Naive thymus-derived CD4-positive, alpha-beta T cell (primary cell): ENCODE measurements at places on chromosomes 1 and 21.

DNA sequence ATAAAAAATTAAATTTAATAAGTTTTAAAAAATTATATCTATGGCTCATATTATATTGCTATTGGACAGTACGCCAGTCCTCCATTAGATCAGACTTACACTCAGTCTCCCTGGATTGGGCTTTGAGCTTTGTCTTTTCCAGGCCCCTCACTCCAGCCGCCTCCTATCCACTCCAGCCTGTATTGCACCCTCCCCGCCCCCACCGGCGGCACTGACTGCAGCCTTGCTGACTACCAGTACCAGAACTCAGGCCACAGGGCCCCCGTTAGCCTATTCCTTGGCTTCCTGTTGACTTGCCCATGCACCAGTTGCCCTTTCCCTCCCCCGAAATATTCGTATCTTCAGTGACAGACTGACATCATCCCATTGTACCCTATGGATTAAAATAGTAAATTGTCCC, 127.9 kb downstream of the CSMD2 start:
- no peak for DNase-seq

- DNase-seq: no peak
Measured at GRCh38 chr1:246597340-246597739, 31.1 kb downstream of the CNST start.

GRCh38 chr1:162279136-162279498, 97.5 kb downstream of the SPATA46 start:
- no peak for DNase-seq

GRCh38 chr1:184801503-184801902, 46.8 kb upstream of the EDEM3 start:
- no peak for DNase-seq

GRCh38 chr1:33338048-33338439, 17.1 kb upstream of the A3GALT2 start:
- DNase-seq: no peak

- no peak for DNase-seq
Measured at GRCh38 chr1:113291777-113292602, 98.3 kb upstream of the MAGI3 start.

DNA sequence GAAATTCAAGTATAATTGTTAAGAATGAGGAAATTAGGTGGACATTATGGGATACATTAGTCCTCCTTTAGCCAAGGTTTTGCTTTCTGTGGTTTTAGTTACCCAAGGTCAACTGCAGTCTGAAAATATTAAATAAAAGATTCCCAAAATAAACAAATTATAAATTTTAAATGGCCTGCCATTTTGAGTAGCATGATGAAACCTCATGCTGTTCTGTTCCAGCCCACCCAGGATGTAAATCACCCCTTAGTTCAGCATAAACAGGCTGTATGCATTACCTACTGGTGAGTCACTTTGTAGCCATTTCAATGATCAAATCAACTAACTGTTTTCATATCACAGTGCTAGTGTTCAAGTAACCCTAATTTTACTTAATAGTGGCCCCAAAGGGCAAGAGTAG, 132.5 kb upstream of the LYPLAL1 start:
- no peak for DNase-seq

DNA sequence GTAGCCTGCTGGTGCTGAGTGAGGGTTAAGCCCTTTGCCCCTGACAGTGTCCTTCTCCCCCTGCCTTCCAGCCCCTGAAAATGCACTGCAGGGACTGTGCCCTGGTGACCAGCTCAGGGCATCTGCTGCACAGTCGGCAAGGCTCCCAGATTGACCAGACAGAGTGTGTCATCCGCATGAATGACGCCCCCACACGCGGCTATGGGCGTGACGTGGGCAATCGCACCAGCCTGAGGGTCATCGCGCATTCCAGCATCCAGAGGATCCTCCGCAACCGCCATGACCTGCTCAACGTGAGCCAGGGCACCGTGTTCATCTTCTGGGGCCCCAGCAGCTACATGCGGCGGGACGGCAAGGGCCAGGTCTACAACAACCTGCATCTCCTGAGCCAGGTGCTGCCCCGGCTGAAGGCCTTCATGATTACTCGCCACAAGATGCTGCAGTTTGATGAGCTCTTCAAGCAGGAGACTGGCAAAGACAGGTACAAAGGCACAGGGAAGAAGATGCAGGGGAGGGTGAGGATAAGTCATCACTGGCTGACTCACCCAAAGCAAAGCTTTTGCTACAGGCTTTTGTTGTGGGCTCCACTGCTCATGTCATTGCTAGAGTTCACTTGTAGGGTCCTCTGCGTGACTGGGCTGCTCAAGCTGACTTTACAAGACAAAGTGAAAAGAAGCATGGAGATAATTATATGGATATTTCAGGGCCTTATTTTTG, 174.9 kb downstream of the PIGK start:
- no peak for DNase-seq

GRCh38 chr21:36465478-36465877, 14.4 kb downstream of the CLDN14 start:
- no peak for DNase-seq

- no peak for DNase-seq
Measured at GRCh38 chr1:168285521-168285790, 4.8 kb downstream of the TBX19 start.

DNA sequence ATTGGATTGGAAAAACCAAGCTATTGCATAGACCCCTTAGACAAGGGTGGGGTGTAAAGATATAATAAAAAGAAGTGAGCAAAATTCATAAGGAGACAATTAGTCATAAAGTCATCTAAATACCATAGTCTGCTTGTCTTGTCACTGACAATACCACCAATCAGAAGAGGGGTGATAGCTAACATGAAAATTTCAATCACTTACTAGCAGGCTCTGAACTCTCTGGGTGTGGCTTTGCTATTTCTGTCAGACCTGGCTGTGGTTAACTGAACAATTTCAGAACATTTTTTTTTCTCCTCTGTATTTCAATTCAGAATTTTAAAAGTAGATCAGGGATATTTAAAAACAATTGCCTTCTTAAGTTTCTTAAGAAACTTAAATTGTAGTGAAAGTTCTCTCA, 158.5 kb upstream of the PRMT6 start:
- no peak for DNase-seq

- DNase-seq: no peak
Measured at GRCh38 chr1:170663404-170664092, 383 bp upstream of the PRRX1 start.

DNA sequence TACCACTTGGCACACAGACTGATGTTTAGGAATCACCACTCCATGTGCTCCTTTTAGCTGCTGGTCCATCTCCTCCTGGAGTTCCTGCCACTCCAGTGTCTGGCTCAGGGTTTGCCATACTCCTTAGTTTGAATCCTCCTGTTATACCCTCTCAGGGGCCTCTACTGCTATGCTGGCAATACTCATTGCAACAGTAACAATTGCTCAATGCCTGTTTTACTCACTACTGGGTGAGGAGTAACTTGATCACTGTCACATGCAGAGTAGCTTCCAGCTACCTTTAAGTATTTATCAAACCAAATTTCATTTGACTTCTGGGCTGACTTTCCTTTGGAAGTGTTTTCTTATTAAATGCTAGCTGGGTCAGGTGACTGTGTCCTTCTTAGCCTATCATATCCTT, 107.2 kb upstream of the WLS start:
- no peak for DNase-seq

- no peak for DNase-seq
Measured at GRCh38 chr1:201686714-201687455, 142.1 kb upstream of the IPO9 start.

DNA sequence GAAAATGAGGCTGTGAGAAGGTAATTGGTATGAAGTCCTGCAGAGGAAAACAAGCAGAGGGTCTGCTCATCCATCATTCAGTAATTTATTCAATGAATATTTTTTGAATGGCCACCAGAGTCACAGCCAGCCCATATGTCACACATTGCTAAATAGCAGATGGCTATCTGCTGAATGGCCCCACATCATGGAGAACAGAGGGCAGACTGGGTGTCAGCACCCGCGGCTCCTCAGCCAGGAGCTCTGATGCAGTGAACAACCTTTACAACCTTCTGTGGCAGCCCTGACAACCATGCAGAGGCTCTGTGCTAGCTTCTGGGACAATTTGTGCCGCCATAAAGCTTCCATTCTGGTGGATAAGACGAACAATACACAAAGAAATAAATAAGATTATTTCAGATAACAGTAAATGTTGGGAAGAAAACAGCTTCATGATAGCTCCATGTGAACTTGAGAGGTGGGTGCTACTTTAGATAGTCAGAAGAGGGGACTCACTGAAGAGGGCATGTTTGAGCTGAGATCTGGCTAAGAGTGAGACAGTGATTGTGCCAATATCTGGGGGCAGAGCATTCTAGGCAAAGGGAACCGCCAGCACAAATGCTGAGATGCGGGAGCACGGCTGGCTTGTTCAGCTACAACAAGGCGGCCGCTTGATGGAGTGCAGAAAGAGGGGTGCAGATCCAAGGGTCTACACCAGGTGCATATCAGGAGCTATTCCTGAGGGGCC, 2.8 kb upstream of the C1orf210 start:
- DNase-seq: no peak

GRCh38 chr1:55584526-55585401, 369.6 kb upstream of the USP24 start:
- no peak for DNase-seq

DNA sequence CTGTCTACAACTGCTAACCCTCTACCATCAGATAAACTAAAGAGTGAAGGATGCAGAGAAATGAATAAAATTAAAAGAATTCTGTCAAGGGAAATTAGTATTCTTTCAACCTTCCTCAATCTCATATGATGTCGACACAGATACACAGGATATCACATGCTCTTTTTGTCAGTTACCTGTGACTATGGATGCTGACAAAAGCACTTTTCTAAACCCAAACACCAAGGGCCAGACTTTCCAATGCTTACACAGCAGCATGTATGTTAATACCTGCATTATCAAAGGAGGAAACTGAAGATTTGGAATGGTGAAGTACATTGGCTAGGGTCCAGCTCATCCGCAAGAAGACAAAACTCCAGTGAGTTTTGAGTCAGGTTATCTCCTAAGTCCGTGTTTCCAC, 294.0 kb downstream of the SMYD3 start:
- DNase-seq: no peak

- DNase-seq: no peak
Measured at GRCh38 chr1:45883658-45884057, 80.2 kb downstream of the MAST2 start.

DNA sequence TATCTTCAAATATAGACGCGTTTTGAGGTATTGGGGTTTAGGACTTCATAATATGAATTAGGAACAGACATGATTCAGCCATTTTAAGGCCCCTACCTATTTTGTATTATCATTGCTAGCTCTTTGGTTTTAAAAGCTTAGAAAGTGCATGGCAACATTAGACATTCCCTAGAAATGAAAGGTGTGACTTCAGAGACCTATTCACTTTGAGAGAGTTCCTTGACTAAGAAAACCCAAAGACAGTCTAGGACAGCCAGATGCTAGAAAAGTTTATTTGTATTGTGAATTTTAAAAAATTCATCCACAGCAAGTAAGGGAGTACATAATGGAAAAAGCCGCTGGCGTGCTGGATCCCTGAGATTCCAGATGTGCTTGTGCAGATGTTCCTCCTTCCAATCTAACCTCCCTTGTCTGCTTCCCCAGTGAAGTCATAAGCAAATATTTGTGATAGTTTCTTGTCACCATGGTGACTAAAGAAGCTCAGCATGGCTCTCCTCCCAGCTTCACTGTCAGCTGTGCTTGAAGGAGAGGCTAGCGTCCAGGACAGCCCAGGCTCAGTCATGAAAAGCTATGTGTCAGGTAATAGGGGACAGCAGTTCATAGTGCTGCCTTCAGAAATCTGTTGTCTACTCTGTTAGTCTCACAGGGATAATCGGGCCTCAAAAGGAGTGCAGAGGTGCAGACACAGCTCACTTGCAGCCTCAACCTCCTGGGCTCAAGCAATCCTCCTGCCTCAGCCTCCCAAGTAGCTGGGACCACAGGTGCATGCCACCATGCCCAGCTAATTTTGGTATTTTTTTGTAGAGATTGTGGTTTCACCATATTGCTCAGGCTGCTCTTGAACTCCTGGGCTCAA, 34.8 kb downstream of the KPNA6 start:
- no peak for DNase-seq
